ENCODE measurements at places on chromosomes 5 and 9.

GRCh38 chr9:126069400-126069955, 257.2 kb upstream of the MVB12B start:
- no peak for DNase-seq

DNA sequence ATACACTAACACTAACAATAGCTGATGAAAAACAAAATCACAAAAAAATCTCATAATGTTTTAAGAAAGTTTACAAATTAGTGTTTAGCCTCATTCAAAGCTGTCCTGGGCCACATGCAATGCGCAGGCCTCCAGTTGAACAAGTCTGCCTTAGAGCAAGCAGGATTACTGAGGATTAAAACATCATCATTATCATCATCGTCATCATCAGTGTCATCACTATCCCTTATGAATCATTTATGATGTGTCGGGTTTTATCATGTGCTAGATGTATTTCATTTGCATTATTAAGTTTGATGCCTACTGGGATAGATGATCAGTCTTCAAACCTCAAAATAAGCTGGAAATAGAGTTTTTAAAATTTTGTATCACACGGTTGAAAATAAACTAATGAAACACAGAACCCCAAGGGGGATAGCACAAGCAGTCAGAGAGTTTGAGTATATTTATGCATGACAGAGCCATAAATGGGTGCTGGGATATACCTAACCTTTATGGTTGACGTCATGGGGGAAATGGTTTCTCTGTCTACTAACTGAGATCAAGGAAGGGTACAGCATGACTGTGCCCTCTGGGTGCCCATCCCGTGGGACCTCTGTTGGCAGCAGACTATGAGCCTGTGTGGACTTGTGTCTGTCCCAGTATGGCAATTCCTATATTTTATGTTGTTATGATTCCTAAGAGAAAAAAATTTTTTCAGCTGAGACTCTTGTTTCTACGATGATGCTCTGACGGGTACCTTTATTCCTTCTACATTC, 150.3 kb upstream of the ADRA1B start:
- no peak for DNase-seq

DNA sequence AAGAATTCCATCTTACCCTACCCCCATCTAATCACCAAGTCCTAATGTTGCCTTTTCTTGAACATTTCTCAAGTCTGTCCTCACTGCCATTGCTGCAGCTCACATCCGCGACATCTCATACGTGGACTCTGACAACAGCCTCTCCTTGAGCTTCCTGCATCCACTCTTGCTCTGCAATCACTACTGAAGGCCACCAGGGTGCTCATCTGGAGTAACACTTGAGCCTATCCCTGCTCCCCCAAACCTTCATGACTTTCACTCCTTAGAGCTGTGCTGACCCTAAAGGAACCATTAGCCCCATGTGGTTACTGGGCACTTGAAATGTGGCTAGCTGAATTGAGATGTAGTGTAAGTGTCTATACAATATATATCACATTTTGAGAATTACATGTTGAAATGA, 46.4 kb upstream of the CTXN3 start:
- DNase-seq = no peak

- no peak for DNase-seq
Measured at GRCh38 chr5:3185488-3185887, 410.1 kb upstream of the IRX1 start.

GRCh38 chr9:33161589-33162132, 5.5 kb downstream of the B4GALT1 start:
- no peak for DNase-seq
